ENCODE measurements at places on chromosomes 1 and 21.

DNA sequence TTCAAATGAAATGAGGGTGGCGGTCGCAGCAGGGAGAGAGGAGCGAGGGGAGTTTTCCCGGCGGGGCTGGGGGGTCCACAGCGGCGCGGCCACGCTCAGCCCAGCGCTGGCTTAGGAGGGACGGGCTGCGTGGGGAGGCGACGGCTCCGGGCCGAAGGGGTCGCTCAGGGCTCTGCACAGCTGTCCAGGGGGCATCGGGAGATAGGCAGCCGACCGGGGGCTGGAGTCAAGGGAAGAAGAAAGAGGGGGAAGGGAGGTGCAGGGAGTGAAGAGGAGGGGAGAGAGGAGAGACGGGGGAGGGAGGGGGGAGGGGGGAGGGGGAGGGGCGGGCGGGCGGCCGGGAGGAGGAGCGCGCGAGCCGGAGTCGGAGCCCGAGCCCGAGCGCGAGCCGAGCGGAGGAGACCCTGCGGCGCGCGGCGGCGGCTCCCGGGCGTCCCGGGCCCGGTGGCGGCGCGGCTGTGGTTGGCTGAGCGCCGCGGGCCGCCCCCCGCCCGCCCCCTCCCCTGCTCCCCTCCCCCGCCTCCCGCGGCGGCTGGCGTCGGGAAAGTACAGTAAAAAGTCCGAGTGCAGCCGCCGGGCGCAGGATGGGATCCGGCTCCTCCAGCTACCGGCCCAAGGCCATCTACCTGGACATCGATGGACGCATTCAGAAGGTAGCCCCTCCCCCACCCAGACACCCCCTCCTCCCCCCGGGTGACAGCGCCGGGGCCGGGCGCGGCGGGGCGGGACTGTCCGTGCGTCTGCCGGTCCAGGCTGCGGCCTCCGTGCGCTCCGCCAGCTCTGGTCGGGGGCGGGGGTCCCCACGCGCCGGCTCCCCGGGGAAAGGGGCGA is at the start of gene PDE9A:
Gene PDE9A, plus strand, starts transcription at position 391 of the 831 bp plus-strand sequence. Its CDS starts 194 bp downstream, at position 585.
- no peak for DNase-seq

- DNase-seq = no peak
These were observed 290.4 kb downstream of the GRIK1 start for GRCh38 chr21:29649406-29649814.

DNA sequence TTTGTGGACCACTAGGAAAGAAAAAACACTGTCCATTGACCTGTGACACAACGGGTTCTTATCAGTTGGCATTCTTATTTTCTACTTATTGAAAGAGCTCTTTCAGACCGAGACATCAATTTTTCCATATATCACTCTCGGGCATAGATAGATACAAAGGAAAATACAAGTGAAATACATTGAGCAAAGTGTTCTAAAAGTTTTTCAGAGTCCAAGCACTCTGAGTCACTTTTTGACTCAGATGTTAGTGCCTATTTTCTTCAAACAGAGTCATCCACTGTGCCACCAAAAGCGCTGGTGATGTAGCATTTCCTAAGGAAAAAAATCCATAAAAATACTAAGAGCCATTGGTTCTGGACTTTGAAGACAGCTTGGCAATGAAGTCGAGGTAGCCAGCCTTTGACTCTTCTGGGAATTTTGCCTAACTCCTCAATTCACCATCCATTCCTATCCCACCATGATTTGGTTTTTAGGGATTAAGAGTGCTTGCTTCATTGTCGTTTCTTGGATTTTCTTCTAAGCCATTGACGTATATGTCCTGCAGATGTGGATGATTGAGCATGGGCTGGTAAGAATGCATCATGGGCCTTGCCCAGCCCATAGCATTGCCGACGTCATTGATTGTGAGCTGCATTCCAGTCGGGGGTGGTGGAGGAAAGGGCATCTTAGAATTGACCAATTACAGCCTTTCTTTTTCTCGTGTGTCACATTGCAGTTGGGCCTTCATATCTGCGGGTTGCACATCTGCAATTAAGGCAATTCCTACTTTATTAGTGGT is 10.6 kb downstream of the GALNT2 start:
- DNase-seq = no peak

DNA sequence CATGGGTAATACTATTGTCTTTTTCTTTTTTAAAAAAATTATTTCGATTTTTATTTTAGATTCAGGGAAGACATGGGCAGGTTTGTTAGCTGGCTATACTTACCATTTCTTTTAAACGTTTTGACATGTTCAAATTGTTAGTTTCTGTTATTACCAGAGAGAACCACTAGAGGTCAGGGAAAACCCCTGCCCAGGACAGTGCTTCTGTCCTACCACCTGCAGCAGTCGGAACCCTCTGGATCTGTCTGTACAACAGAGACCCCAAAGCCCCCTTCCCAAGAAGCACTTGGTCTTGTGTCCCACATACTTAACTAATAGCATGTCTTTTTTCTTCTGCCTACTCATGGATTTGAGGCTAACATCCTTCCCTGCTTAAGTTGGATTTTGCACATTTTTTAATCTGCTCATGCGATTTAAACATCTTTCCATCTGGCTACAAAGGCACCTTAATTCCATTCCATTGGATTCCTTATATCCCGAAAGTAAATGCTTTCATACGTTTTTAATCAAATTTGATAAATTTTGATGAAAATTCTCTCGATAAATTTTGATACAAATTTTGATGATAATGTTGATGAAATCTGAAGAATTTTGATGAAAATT is 10.0 kb upstream of the C1orf115 start:
- DNase-seq = peak; percentile 72

- peak; percentile 55 for DNase-seq
These were observed 73.8 kb downstream of the MTR start for GRCh38 chr1:236868625-236869467.

DNA sequence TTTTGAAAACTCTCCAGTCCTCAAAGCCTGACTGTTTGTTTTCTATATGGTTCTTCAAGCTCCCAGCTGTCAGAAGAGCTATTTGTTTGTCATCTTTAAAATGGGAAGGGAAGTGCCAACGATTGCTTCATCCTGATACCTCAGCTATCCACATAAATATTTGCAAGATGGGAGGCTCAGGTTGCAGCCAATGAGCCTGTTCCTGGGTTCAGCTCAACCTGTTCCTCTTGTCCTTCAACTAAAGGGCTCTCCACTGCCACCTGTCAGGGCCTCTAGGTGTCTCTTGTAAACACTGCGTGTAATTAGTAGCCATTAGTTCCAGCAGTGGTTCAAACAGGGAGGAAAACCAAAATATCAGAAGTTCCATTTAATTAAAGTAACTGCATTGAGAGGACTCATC is 445.1 kb downstream of the AJAP1 start:
- DNase-seq = no peak

GRCh38 chr1:3007298-3008147 is 13.7 kb upstream of the ACTRT2 start:
- DNase-seq = no peak

DNA sequence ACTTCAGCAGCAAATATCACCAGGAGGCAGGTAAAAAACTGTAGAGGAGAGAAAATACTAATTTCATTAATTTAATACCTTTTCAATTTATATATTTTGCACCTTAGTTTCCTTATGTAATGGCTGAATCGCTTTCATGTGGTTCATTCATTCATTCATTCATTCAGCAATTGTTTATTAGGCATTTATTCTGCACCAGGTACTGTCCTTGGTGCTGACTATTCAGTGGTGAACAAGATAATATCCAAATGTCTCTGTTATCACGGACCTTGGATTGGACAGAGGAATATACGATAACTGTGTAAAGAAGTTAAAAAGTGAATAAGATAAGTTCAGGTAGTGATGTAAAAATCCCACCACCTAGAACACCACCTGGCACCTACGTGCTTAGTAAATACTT is 28.8 kb downstream of the TSPAN2 start:
- DNase-seq = no peak
